ENCODE measurements at places on chromosomes 16 and 17.

DNA sequence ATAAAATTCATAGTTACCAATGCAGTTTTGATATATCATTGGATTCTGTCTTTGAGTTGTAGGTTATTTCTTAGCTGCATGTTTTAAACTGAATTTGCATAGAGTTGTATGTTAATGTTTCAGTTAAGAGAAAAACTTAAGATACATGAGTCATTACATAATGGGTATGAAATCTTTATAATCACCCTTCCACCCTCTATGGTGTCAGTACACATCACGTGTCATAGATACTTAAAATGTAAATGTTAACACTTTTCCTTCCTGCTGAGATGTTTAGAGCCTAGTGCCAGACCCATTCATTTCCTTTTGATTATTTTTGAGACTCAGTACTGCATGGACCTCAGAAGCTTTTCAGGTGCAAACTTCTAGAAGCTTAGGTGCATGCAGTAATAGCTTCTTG, 20.5 kb downstream of the ZNF207 start:
- DNase-seq, result no peak

GRCh38 chr17:12406623-12407215, 259.0 kb upstream of the MYOCD start:
- peak; percentile 54 for DNase-seq

DNA sequence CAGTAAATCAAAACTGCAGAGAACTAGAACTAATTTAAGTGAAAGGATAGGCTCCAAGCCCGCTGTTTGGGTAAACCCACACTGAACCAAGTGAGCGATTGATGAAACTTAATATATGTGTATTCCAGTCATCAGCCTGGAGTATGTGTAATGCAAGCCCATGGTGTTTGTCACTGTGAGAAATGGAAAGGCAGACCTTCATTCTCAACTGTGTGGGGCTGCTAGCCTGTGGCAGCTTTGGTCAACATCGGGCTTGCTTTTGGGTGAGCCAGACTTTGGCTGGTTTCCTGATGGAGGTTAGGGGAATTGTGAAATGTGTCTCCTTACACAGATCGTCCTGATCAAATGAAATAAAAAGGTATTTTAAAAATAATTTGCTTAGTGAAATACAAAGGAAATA, 279.9 kb downstream of the IRX3 start:
- no peak for DNase-seq

GRCh38 chr17:70629902-70630301, 460.6 kb downstream of the KCNJ2 start:
- DNase-seq, result peak; percentile 4

DNA sequence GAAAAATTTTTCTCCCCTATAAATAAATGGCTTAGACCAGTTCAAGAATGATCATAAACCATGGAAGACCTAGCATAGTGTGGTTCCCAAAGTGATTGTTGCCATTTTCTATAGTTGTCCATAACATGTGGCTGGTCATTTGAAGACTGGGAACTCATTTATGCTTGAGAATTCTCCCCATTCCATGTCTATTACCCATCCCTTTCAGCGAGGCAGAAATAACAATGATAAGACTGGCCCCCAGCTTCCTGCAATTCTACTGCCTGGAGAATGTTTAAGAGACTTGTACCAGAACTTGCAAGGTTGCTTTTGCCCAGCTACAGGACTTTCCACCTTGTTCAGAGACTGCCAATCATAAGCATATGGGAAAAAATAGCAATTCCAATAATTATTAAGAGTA, 146.5 kb upstream of the CDH11 start:
- no peak for DNase-seq

DNA sequence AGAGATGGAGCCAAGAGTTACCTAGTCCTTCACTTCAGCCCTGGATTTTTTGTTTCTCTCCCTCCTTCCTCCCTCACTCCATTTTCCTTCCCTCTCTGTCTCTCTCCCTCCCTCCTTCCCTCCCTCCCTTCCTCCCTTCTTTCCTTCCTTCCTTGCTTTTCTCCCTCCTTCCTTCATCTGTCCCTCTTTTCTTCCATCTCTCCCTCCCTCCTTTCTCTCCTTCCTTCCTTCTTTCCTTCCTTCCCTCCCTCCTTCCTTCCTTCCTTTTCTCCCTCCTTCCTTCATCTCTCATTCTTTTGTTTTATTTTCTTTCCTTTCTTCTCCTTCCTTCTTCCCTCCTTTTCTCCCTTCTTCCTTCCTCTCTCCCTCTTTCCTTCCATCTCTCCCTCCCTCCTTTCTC, 283.5 kb downstream of the MAF start:
- DNase-seq, result no peak

- peak; percentile 80 for DNase-seq
Measured at GRCh38 chr17:35726127-35726952, 5.1 kb upstream of the RASL10B start.

DNA sequence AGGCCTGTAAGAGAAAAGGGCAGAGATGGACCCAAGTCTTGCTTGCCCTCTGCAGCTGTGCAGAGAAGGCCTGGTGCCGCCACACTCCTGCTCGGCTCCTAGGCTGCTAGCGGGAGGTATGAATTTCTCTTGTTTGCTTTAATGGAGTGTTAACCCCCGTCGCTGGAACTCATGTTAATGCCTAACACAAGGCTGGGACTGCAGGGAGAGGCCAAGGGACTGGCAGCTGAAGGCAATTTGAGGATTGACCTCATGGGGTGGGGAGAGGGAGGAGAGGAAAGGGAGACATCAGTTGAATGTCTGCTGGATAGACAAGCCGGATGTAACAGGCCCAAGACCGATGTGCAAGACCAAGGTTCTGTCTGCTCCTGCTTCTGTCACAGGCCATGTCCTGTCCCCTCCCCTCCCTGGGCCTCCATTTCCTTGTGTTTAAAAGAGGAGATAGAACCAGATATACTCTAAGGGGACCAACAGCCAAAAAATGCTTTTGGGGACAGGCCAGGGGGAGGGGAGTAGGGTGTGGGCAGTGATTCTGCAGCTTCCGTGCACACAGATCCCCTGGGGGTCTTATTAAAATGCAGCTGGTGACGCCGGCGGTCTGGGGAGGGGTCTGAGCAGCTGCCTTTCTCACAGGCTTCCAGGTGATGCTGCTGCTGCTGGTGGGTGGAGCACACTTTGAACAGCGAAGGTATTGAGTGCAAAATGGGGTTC, 46.7 kb upstream of the TBX2 start:
- no peak for DNase-seq
